ENCODE measurements at places on chromosomes 7 and 10.
A peak's percentile ranks its signal among the peaks of the same experiment; 100 is the strongest.

GRCh38 chr10:7239312-7239985, 171.4 kb downstream of the SFMBT2 start:
- DNase-seq: no peak

DNA sequence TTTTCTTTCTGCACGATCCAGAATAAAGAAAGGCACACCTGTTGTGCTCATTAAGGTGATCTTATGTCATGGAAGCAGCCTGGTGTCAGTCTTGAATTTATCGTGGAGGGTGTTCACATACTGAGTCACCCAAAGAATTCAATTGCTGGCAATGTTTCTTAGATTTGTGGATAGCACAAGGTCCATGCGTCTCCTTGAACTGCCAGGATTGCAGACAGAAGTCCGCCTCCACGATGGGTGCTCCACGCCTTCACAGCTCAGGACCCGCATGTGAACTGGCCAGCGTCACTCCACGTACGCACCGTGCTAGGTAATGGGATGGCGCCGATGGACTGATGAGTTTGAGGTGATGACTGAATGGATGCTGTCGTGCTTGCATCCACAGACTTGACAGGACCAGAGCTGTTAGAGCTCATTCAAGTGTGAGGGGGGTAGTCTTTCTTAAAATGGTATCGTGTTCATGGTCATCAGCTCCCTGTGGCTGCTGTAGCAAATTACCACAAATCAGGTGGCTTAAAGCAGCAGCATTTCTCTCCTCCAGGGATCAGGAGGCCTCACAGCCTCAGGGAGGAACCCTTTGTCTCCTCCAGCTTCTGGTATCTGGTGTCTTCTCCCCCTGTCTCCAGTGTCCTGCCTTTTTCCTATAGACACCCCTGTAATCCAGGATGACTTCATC, 65.4 kb upstream of the DNAJB6 start:
- no peak for DNase-seq

DNA sequence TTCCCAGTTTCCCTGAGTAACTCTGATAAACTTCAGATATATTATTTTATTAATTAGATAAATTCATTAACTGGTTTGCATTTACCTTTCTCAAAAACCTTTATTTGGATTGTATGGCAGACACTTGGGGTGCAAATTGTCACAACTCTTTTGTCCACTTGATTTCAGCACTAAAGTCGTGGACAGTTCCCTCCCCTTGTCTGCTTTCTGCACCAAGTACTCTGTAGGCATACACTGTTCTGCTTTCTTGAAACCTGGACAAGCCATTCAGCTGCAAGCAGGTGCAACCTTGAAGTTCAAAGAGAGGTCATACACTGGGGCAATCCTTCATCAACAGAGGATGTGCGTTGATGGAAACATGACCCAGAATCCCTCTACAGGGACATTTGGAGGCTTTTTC, 162.9 kb downstream of the ARL5B start:
- DNase-seq: no peak

GRCh38 chr10:124985162-124985561, 43.2 kb downstream of the ZRANB1 start:
- no peak for DNase-seq

GRCh38 chr10:80187465-80188409, 17.6 kb downstream of the ANXA11 start:
- peak; percentile 55 for DNase-seq

DNA sequence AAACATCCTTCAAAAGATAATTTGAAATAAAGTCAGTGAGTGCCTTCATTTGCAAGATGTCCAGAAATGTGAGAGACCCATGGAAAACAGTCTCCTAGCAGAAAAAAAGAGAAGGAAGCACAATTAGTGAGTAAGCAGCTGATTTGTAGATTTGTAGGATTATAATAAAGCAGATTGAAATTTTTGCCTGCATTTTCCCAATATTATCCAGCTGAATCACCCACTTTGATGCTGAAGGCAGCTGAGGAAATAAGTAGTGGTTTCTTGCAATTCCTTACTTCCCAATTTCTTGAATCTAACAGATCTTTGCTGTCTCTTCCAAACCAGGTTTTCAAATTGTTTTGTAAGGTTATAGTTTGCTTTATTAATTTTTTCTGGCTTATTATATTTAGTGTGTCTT, 181.4 kb downstream of the GNAT3 start:
- DNase-seq: no peak

- DNase-seq: no peak
These were observed 29.1 kb downstream of the EZH2 start for GRCh38 chr7:148854983-148855382.

- no peak for DNase-seq
These were observed 1.9 kb upstream of the ZNF212 start for GRCh38 chr7:149237502-149237901.

- no peak for DNase-seq
These were observed 53.1 kb downstream of the VPS41 start for GRCh38 chr7:38855867-38856266.

DNA sequence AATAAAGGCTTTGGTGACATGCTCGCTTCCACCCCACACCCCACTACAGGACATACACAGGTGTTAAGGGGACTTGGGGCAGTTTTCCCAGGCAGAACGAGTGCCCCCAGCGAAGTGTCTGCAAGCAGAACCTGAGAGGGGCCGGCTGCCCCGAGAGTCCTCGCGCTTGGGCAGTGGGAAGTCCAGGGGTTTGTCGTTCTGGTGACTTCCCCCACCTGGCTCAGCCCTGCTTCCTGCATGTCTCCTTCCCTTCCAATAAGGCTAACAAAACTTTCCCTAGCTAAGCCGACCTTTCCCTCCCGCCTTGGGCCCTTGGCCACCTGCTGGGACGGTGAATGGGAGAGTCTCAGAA, 916 bp downstream of the VWA2 start:
- no peak for DNase-seq

DNA sequence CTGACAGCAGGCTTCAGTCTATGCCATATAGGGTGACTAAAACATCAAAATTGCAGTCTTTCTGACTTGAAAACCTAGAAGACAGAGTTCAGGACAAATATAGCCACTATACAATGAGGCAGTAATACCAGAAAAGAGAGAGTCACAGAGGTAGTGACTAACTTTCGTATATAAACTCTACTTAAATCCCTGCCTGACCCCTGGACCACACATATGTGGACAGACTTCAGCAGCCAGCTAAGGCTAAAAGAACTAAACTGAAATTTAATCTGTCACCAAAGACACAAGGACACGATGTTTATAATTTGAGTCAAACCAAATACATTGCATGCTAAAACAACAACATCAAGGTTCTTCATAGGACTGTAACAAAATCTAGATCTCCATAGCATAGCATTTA, 64.6 kb upstream of the MACROH2A2 start:
- no peak for DNase-seq

All from stimulated activated CD8-positive, alpha-beta memory T cell treated with anti-CD3 and anti-CD28 coated beads, Interleukin-2, amount 100 ng/mL, for 1 hour (primary cell).